ENCODE measurements at places on chromosomes 2 and 18.

GRCh38 chr18:36217348-36217747 lies 30.1 kb downstream of the MOCOS start:
- no peak for DNase-seq

DNA sequence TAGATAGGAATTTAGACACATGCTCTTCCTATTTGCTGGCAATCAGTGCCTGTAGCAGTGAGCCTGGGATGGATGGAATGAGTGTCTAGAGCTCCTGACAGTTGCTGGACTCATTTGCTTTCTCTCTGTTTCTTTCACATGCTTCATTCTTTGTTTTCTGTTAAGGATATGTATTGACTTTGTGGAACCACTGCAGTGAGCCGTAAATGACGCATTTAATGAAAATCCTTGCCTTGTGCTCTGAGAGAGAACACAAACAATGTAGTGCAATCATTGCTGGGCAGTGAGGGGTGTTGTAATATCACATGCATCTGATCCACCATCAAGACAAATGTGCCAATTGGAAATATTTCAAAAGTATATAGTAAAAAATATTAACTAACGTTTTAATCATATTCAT lies 25.2 kb upstream of the CDH20 start:
- DNase-seq, result no peak

GRCh38 chr2:48310581-48310980 lies 219.4 kb upstream of the STON1 start:
- no peak for DNase-seq

DNA sequence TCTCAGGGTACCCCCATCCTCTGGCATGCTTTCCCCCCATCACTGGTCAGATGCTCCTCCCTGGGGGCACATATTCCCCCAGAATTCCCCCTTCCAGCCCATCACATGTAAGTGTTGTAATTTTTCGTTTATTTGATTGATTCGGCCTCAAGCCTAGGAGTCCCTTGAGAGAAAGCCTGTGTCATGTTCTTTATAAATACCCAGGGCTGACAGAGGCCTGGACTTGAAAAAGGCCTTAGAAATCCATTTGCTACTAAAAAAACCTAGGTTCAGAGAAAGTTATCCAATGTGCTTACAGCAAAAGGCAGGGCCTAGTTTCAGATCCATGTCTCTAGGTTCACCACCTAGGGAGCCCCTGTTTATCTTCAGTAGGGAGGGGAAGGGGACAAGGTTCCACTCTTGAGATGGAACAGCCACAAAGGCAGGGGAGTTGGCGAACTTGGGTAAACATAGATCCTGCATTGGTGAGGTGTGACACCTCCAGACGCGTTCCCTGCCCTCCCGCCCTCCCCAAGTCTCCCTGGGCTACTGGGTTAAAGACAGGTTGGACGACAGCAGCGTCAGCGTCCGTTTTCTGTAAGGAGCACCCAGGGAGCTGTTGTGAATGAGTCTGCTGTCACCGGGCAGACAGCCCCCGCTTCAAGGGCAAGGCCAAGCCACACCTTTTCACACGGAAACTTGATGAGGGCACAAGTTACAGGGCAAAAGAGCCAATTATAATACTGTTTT lies 147.8 kb downstream of the EN1 start:
- DNase-seq, result no peak

GRCh38 chr2:10424051-10424450 lies 24.1 kb downstream of the ODC1 start:
- no peak for DNase-seq

GRCh38 chr18:12072996-12073395 lies 20.6 kb upstream of the ANKRD62 start:
- DNase-seq, result no peak

GRCh38 chr18:38006541-38006940 lies 440.9 kb upstream of the CELF4 start:
- DNase-seq, result no peak

GRCh38 chr2:227848586-227848985 lies 22.8 kb upstream of the DAW1 start:
- peak; percentile 11 for DNase-seq

DNA sequence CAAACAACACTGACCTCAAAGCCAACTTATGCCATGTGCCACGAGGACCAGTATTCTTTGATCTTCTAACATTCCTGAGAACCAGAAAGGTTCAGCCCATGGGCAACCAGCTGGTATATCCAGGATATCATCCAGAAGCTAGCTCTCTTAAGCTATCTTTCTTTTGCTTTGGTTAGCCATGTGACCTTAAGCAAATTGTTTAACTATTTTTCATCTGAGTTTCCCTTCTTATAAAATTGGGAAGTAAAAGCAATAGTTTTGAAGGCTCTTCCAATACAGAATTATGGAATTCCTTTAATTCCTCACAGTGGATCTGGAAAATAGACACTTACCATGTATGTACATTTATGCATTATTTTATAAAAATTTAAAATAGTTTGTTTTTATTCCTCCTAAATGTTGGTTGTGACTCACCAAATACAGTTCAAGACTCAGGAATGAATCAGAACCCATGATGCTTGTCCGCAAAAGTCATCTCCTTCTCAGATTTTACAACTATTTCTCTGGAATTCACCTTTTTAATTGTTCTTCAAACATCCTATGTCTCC lies 435.7 kb downstream of the ZEB2 start:
- DNase-seq, result no peak

DNA sequence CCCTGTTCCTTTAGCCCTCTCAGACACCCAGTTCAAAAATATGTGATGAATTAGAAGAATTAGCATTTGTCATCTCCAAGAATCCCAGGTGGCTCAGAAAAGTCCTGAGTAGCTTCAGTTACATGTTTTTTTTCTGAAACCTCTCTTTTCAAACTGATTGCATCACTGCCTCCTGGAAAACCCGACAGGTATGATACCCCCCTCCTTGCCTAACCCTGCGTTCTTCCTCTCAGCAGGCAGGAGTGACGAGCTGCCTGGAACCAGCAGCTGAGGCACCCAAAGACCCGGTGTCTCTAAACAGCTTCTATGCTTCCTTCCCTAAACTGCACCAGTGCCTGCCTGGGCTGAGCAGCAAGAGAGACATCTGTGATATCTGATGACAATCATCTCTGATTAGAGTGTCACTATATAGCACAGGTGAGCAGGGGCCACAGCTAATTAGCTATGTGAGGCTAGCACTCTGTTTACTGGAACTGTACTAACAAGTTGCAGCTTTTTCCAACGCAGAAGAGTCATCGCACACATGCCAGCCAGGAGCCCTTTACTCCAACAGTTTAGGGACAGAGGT lies 376.4 kb upstream of the ATP5MC3 start:
- DNase-seq, result no peak

GRCh38 chr2:99259465-99259864 lies 4.0 kb upstream of the LYG2 start:
- DNase-seq, result no peak

DNA sequence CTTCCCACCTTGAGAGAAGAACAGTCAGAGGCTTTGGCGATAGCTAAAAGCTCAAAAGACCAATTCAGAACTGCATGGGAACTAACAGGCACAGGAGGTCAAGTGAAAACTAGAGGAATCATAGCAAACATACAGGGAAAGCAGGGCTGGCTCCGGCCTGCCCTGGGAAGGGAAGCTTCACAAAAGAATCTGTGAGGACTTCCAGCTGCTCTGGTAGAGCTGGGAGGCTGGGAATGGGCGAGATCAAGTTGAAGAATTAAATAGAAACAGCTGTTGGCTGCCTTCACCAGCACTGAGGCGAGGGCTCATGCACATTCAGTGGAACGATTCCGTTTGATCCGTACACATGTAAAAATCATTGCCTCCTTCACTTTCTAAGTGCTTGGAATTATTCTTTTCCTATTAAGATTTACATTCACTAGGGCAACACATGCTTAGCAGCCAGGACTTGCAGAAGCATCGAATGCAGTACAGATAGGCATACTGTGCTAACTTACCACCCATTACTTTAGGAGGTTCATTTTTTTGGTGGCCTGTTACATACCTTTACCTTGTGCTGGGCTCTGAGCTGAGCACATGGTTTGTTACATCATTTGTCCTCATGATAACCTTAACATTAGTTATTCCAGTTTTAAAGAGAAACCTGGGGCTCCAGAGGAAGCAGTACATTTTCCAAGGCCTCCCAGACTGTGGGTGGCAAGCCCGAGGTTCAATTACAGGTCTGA lies 125.4 kb upstream of the RNF152 start:
- DNase-seq, result no peak

- no peak for DNase-seq
These were observed 64.3 kb upstream of the MSTN start for GRCh38 chr2:190126798-190127197.

DNA sequence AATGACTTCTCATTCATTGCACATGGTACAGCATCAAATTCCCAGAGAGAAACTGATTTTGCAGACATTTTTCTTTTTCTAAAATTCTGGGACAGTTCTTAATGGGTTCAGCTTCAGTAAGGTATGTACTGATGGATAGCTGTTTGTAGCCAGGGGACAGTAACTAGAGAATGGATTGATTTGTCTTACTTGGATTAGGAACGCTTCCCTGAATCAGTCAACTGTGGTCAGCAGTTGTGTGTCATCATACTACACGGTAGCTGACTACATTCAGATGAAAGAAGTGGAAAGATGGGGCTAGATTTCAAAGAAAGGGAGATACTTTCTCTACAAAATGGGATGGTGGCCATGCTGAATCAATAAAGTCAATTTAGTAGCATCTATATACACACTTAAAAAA lies 431.4 kb downstream of the GRB14 start:
- no peak for DNase-seq

DNA sequence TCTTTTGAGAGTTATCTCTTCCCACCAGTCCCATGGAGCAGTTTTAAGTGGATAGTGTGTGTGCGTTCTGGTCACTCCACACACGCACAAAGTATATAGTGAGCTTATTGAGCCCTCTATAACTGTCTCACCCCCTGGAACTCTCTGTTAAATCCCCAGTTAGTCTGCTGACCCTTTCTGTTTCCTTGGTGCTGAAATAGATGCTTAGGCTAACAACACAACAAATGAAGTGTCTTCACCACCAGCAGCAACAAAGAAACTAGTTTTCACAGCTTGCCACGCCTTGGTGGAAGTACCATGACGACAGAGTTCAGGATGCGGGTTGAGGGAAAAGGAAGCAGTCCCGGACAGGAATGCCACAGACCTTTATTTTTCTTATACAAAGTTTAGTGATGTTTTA lies 203.5 kb upstream of the TMEFF2 start:
- no peak for DNase-seq

GRCh38 chr18:30192216-30192615 lies 850.3 kb downstream of the DSC3 start:
- no peak for DNase-seq

GRCh38 chr2:207167099-207167923 lies 1.6 kb upstream of the KLF7 start:
- DNase-seq, result no peak

DNA sequence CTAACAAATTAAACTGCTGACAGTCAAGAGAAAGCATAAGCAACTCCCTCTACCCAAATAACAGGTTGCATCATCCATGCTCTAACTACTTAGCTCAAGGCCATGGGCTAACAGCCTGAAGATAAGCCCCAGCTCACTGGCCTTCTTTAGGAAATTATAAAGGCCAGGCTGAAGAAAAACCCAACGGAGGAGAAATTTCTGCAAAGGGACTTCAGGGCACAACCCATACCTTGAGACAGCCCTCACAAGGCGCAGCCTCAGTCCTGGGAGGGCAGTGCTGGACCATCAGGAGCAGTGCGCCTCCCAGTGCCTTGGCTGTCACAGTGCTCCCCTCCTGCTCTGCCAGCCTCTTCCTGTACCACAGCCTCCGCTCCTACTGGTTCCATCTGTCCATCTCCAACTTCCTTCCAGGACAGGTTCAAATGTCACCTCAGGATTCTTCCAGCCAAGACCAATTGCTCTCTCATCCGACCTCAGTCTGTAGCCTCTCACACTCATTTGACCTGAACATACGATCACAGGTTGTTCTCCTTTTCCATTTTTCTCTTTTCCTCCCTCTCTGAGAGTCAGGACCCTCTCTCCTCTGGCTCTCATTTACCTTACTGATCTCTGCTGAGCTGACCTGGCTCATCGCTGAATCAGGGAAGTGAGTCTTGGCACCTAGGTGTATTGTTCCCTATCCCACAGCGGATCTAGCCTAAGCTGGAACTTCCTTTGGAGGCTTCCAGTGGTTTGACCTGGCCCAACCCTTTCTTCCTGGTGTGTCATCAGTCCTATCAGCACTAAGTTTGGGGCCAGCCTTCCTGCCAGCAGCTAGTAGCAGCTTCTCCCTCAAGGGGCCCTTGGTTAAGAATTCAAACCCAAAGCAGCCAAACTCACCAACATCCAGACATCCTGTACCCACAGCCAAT lies 1.9 kb downstream of the MCFD2 start:
- DNase-seq, result no peak

GRCh38 chr18:79397247-79397829 lies 1.6 kb downstream of the NFATC1 start:
- no peak for DNase-seq

GRCh38 chr2:40466935-40467572 lies 15.2 kb upstream of the SLC8A1 start:
- no peak for DNase-seq

All from GM12891 (cell line).